DMS79 (cell line): ENCODE measurements at places on chromosomes 6 and 20.

DNA sequence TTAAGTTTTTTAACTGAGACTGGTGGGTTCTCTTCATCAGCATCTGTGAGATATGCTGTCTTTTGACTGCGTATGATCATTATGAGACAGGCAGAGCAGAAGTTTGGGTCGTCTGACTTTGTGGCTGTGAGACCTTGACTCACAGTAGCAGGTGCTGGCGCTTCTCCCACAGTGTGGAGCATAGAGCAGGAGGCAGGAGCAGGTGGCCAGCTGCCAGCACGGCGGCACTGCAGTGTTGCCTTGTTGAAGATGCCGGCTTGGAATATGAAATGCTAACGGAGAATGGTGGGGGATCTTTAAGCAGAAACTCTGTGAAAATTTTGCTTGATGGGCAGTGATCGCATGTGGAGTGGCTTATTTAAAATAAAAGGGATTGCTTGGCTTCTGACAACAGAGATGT is 105.0 kb downstream of the TIAM2 start:
- peak; percentile 45 for DNase-seq

- no peak for DNase-seq
Measured at GRCh38 chr6:128410584-128410983, 109.8 kb downstream of the PTPRK start.

DNA sequence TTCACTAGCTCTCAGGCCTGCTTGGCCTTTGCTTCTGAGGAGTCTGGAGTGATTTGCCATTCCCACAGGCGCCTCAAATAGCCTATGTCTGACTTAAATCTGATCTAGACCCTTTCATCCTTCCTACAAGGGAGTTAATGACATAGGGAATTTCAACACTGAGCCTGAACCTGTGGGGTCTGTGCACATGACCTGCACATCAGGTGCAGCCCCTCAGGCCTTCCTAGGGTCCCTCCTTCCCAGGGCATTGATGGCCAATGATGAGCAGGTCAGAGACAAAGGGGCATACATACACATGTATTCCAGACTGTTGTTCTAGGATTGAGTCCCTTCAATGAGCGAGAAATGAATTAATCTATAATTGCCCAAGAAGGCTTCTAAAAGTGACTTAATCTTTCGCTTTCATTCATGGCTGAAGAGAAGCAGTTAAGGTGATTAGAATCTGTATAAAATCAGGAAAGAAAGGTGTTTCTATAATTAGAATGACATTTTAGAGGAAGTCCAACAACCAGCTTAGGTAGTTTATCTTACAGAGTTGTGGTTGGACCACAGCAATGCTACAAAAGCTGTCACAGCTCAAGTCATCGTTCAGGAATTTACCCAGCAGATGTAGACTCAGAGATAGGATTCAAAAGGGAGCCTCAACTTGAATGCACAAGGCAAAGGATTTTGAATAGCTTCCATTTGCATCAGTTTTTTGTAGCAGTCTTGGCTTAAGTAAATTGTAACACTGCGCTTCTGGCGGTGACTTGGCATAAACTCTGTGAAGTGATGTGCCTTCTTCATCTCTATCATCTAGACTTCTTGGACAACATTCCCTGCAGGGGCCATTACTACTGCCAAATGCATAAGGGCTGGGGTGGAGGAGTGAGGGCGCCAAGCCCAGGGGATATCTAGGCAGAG is 27.0 kb upstream of the TBC1D7 start:
- DNase-seq, result no peak

- no peak for DNase-seq
Measured at GRCh38 chr20:58359441-58359840, 29.6 kb upstream of the VAPB start.

GRCh38 chr6:2667617-2668016 is 83.1 kb downstream of the MYLK4 start:
- no peak for DNase-seq

GRCh38 chr6:89436226-89436625 is 3.3 kb downstream of the ANKRD6 start:
- DNase-seq, result no peak

DNA sequence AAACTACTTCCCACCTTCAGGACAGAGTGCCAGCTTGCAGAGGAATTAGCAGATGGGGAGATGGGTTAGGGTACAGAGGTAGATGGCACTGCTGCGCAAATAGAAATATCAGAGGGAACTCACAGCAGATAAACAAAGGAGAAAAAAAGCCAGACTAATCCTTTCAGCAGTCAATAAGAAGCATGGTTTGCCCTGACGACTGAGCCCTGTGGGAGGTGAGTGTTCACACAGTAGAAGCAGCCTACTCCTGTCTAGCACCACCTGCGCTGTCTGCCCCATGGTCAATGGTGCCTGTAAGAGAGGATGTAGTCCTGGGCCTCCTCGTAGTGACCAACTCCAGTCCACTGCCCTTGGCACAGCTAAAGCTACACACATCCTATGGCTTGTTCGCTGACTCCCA is 174.1 kb downstream of the IBTK start:
- no peak for DNase-seq

GRCh38 chr6:137767911-137768690 is 99.0 kb upstream of the TNFAIP3 start:
- no peak for DNase-seq

- DNase-seq, result no peak
Measured at GRCh38 chr20:31747640-31748039, 8.6 kb downstream of the TPX2 start.

DNA sequence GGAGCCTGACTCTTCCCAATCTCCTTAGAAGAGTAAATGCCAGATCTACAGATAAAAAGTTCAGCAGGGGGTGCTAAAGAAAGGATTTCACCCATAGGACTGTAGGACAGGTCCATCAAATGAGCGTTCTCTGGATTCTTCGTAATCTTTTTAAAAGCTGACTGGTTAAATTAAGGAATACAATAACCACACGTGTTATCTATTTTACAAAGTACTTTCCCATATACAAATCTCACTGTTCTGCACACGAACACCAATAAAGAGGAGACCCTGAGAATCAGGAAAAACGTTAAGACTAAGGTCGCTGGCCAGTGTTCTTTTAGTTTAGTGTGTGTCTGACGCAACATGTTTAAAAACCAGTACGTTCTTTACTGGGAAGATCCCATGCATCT is 542 bp downstream of the TUBE1 start:
- peak; percentile 15 for DNase-seq

DNA sequence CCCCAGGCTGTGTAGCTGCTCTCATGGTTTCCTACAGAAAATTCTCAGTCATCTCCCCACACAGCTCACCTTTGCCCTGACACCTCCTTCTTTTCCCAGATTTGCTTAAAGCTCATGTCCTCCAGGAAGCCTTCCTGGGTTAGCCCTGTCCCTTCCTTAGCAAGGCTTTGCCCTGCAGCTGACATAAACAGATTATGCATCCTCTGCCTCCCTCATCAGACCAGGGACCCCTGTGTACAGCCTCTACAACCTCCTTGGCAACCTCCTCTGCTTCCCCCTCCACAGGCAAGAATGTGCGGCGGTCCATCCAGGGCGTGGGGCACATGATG is 39.8 kb downstream of the UQCC2 start:
- no peak for DNase-seq

- DNase-seq, result peak; percentile 31
Measured at GRCh38 chr20:35145141-35145564, 2.0 kb downstream of the EDEM2 start.

- no peak for DNase-seq
Measured at GRCh38 chr6:72916906-72917305, 295.0 kb downstream of the KCNQ5 start.

DNA sequence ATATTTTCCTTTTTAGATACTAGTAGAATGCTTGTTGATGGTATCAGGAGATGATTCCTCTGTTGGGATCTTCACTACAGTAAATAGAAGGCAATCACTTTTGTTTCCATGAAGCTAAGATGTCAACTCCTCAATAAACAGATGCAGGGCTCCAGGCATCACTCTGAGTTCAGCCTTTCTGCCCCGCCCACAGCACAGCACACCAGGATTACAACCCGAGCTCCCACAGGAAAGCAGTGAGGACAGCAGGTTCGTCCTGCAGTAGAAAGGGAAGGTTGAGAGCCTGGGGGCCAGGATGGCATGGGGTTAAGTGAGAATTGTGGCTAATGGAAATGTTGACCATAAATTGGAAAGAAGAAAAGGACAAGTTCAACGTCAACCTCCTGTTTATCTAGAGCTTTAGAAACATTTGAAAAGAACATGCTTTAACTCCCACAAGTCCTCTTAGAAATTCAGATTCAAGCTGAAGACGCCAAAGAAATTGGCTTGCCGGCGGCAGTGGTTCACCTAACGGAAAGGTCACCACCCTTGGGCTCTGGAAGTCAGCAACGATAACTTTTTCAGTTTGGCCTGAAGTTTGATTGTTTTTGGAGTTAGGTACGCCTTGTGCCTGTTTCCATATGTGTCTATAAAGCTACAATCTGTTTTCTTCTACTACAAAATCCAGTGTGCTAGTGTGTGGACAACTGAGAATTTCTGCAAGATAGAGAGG is 144.4 kb upstream of the PDE10A start:
- DNase-seq, result no peak

DNA sequence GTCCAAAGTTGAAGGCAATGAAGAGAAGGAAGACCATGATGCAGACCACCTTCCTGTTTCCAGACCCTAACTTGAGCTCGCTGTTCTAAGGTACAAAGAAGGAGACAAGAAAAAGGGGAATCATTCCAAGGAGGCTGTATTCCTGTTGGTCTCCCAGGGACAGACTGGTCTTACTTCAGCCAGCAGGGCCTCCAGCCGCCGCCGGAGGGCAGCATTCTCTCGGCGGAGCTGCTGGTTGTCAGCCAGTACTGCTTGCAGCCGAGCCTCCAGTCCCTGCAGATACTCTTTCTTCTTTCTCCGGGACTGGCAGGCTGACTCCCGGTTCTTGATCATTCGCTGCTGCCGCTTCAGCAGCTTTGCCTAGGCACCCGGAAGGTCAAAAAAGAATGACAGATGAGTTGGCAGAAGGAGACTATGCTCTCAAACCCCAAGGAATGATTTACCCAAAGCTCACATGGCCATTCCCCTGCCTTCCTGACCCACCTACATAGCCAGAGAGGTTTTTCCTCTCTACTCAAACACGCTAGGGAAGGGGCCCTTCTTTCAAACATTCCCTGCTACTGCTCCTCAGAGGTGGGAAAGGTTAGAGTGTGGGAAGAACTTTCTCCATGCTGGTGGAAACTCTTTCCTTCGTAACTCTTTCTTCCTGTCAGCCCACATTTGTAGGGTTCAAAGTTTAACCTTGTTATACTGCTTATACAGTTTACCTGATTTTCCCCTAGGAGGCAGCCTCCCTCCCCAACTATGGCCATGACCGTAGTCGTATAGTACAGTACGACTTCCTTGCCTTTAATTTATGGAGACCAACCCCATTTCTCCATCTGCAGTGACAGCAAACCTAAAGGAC is 9.0 kb downstream of the ATF6B start:
- peak; percentile 19 for DNase-seq

GRCh38 chr20:49882171-49882970 is 33.0 kb downstream of the SPATA2 start:
- no peak for DNase-seq

DNA sequence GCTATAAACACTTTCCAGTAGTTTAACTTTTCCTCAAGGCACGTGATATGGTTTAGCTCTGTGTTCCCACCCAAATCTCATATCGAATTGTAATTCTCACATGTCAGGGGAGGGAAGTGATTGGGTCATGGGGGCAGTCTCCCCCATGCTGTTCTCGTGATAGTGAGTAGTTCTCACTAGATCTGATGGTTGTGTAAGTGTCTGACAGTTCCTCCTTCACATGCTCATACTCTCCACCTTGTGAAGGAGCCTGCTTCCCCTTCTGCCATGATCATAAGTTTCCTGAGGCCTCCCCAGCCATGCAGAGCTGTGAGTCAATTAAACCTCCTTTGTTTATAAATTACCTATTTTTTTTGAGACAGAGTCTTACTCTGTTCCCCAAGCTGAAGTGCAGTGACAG is 127.9 kb downstream of the DTNBP1 start:
- no peak for DNase-seq

DNA sequence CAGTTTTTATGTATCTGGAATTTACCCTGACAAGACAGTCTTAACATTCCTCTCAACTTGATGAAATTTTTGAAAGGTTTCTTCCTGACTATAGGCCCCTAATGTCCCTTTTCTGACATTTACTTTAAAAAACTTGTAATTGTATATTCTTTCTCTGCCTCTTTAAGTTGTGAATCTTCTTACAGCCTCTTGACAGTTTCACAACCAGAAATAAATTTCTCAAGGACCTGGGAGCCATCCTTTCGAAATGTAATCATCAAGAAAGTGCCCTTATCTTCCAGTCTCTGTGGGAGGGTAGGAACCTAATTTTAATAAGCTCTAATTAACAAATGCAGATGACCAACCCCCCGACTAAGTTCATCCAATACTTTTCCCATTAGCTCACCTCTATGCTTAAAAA is 403.6 kb upstream of the GJE1 start:
- DNase-seq, result no peak

- no peak for DNase-seq
Measured at GRCh38 chr6:165922309-165922794, 245.3 kb downstream of the TBXT start.

DNA sequence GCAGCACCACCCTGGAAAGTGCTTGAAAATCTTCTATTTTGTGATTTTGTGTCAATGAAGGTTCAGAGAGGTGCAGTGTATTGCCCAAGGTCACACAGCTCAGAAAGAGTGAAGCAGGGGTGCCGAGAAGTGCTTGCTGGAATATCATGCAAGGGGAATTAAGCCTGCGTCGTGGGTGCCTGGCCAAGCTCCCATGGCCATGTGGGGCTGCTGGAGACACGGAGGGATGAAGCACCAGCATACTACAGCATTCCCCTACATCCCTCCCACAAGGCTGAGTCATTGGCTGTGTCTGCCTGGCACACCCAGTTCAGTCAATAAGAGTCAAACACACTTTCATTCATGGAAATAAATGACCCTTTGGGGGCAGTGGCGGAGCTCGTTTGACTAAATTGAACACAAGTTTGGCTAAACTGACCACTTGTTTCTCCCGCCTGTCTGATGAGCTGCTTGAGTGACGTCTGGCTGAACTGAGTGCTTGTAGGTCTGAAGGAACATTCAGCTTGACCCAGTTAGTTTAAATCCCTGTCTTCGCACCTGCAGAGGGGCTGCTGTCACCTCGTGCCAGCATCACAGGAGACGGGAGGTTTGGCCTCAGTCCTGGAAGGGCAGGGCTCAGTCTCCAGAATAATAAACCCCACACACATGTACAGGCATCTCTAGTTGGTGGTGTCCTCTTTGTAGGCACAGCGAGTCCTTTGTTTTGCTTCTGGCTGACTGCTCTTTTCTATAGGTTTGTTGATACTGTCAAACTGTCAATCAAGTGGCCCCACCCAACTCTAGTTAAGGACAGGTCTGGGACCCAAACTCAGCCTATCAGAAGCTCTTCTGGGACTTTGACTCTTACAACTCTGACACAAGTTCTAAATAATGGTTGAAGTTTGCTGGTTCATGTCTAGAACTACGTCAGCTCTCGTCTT is 8.4 kb upstream of the TGM2 start:
- DNase-seq, result no peak

- DNase-seq, result peak; percentile 63
Measured at GRCh38 chr6:111087106-111087835, at the start of gene SLC16A10. SLC16A10 (plus strand) TSS chr6:111087503; CDS start chr6:111087753, 250 bp downstream.

DNA sequence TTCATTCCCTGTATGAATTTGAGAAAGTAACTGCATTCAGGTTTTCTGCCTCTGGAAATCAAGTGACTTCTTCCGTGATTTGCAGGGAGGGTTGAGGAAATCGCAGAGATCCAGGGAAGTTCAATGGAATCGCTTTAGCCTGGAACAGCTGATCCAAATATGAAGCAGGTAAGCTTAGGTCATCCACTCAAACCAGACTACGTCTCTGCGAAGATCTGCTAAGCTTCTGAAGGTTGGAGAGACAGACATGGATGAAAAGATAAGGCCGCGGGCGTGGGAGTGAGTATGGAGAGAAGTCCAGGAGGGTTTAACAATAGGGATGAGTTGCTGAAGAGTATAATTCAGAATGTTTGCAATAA is 34.2 kb upstream of the BTN3A2 start:
- DNase-seq, result no peak
